GM04504 (cell line): ENCODE measurements at places on chromosomes 12 and 14.

- DNase-seq: no peak
Observed at GRCh38 chr12:120252071-120252906, 13.2 kb downstream of the PXN start.

- peak; percentile 31 for DNase-seq
Observed at GRCh38 chr12:106956048-106956578, 406 bp downstream of the TMEM263 start.

DNA sequence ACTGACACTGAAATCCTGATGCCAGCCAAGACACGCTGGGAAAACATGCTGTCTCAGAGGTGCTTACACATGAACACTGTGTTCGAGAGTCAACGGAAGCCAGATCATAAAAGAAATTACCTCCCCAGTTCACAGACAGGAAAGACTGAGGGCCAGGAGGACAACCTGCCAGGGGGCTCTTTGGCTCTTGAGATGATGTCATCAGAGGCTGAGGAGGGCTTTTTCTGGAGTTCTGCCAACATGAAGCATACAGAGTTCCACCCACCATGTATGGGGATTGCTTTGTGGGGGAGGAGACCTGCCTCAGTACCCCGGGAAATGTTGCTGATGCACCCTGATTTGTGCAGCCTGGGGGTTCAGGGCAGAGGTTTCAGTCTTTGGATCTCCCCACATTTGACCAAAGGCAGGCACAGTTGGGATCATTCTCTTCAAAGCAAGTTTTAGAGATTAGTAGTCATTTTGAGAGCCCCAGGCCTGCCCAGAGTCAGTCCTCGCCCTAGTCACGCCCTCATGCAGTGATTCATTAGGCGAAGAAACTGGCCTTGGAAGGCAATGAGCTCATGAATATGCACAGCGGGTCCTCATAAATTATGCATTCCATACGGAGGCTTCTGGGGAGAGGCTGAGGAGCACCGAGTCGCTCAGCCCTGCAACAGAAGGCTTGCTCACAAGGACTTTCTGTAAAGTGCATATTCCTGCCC is 34.9 kb upstream of the EML1 start:
- DNase-seq: peak; percentile 97

- peak; percentile 19 for DNase-seq
Observed at GRCh38 chr12:55797068-55797467, 20.5 kb downstream of the SARNP start.

DNA sequence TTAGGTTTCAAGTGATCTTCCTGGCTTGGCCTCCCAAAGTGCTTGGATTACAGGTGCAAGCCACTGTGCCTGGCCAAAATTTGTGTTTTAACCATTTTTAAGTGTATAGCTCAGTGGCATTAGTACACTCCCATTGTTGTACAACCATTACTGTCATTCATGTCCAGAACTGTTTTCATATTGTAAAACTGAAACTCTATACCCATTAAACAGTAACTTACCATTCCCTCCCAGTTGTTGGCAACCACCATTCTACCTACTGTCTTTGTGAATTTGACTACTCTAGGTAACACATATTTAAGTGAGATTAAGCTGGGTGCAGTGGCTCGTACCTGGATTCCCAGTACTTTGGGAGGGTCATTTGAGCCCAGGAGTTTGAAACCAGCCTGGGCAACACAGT is 67.3 kb upstream of the KCNH3 start:
- no peak for DNase-seq

GRCh38 chr12:103558879-103559278 is 28.2 kb upstream of the STAB2 start:
- DNase-seq: no peak

DNA sequence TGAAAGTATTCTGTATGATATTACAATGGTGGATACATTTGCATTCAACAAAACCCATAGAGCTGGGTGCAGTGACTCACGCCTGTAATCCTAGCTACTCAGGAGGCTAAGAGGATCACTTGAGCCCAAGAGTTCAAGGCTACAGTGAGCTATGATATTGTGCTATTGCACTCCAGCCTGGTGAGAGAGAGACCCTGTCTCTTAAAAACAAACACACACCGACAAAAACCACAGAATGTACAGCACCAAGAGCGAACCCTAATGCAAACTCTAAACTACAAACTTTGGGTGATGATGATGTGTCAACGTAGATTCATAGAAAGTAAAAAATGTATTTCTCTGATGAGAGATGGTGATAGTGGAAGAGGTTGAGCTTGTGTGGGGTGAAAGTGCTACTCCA is 8.6 kb downstream of the CAPRIN2 start:
- DNase-seq: no peak

GRCh38 chr14:55760789-55761566 is 181.0 kb downstream of the KTN1 start:
- no peak for DNase-seq

DNA sequence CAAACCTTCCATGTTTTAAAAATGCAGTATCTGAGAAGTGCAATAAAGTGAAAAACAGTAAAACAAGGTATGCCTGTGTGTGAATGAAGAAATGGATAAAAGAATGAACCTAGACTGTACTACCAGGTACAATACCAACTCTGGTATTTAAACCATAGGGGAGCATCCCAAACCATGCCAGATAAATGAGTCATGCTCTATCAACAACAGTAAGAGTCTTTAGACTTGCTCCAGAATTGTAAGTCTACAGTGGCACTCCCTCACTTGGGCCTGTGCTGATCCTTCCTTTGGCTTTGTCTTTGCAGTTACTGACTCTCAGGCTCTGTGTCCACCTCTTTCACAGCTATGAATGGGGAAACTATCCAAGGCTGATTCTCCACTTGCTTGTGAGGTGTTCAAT is 38.1 kb downstream of the BBS10 start:
- no peak for DNase-seq
